A172 (cell line): ENCODE measurements at places on chromosomes 3 and 15. TPM values are rescaled to one million over a fixed set of nuclear protein-coding genes. Genes with fewer than 3 reads are reported as not detected.

GRCh38 chr3:102916532-102916931, 481.7 kb downstream of the ZPLD1 start:
- no peak for DNase-seq

DNA sequence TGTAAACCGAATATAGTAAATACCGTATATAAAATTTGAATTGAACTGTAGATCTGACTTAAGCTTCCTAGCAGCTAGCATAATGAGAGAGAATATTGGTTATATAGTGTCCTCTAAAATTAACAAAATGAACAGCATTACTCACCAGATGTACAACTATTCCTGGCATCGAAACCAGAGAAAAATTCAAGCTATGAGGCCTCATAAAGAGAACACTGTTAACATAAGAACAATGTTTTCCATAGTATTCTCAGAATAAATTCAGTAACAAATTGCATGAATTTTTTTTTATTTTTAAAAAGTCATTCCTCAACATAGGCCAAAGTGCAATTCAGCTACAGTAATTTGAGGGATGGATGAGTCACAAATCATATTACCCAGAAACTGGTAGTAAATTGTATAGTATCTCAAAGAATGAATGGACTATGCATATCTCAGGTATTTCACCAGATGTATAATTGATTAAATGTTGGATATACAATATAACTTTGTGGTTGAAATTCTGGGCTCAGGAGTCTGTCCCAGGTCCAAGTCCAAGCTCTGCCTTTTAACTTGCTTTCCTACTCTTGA, 5.0 kb downstream of the TMEM207 start:
- no peak for DNase-seq

- DNase-seq = no peak
These were observed 2.6 kb upstream of the PIGZ start for GRCh38 chr3:196971094-196971698.

DNA sequence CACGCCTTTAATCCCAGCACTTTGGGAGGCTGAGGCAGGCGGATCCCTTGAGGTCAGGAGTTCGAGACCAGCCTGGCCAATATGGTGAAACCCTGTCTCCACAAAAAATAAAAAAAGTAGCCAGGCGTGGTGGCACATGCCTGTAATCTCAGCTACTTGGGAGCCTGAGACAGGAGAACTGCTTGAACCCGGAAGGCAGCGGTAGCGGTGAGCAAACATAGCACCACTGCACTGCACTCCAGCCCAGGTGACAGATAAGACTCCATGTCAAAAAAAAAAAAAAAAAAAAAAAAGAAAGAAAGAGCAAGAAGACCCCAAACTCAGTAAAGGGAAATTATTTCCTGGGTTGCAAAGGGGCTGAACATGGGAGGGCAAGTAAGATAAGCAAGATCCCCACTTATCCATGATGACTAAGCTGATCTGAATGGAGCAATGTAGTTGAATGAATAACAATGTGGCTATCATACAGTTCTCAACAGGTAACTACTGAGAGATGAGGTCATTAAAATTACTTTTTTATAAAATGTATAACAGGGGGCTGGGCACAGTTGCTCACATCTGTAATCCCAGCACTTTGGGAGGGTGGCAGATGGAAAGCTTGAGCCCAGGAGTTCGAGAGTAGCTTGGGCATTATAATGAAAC, 46.0 kb downstream of the RBM15B start:
- no peak for DNase-seq

DNA sequence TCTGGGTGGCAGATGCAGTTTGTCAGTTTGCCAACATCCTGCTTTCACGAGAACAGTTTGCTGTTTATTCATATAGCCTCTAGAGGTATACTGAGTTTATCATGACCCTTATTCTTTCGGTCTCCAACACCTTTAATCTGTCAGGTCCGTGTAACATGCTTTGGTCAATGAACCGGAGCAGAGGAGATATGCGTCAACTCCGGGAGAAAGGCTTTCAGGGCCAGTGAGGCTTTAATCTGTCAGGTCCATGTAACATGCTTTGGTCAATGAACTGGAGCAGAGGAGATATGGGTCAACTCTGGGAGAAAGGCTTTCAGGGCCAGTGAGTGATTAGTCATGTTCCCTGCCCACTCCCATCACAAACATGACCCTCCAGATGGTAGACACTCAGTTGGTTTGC, 16.9 kb upstream of the GPD1L start:
- no peak for DNase-seq

CFAP20DC gene
- 6.5 and 6.8 TPM in 2 replicates for total RNA-seq

ALPK3 gene
- total RNA-seq = 0.10 and 0.12 TPM in 2 replicates

- no peak for DNase-seq
These were observed 20.4 kb downstream of the SEC61A1 start for GRCh38 chr3:128072454-128073184.

DNA sequence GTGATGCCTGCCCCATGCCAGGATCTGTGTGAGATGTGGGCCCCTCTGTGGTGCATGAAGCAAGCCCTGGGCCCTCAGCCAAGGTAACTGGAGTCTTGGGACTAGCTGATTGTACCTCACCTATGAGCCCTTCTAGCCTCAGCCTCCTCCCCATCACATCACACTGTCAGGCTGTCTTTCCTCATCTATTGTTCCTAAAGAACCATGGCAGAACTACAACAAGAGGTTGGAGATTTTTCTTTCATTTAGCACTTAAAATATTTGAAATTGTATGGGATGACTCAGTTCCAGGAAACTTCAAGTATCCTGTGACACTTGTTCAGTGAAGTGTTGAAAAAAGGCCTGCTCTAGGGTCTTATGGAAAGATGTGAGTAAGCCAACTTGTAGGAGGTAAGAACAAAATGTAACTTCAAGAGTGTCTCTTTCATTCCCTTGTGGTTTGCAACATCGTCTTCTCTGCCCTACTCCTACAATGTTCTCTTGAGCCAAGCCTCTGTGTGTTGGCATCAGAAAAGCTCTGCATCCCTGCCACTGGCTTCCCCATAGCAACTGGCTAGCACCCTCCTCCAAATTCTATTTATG, 58.7 kb upstream of the TIPARP start:
- DNase-seq = peak; percentile 72
